ENCODE measurements at places on chromosomes 1 and 21. TPM values are rescaled to one million over a fixed set of nuclear protein-coding genes. Genes with fewer than 3 reads are reported as not detected.

Gene GJA8
- total RNA-seq, result not detected

Gene KRTAP7-1
- total RNA-seq, result not detected

- no peak for DNase-seq
These were observed 463 bp downstream of the PRPF3 start for GRCh38 chr1:150321826-150322166.

DNA sequence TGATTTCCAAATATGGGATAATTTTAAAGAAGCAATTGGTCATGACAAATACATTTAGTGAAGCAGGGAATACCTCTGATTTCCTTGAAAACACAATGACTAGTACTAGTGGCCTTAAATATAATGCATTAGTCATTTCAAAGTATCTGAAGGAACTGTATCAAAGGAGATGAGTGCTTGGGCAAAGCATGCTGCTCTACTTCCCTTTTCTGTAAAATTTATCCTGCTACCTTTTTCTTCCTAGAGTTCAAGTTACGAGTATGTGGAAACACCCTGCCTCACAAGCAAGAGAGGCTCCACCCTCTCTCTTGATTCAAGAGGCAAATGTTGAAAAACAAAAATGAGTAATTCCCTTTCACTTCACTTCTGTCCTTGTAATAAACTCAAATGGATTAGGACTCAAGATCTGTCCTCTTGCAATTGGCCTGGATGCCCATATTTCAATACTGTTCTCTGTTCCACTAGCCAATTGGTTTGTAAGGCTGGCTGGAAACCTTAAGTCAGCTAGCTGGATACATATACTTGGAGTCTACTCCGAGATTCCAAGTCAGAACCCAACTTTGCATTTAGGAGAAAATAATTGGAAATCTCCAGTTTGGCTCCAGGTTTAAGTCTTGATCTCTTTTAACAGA lies 92.5 kb downstream of the CDC42BPA start:
- DNase-seq, result peak; percentile 57

DNA sequence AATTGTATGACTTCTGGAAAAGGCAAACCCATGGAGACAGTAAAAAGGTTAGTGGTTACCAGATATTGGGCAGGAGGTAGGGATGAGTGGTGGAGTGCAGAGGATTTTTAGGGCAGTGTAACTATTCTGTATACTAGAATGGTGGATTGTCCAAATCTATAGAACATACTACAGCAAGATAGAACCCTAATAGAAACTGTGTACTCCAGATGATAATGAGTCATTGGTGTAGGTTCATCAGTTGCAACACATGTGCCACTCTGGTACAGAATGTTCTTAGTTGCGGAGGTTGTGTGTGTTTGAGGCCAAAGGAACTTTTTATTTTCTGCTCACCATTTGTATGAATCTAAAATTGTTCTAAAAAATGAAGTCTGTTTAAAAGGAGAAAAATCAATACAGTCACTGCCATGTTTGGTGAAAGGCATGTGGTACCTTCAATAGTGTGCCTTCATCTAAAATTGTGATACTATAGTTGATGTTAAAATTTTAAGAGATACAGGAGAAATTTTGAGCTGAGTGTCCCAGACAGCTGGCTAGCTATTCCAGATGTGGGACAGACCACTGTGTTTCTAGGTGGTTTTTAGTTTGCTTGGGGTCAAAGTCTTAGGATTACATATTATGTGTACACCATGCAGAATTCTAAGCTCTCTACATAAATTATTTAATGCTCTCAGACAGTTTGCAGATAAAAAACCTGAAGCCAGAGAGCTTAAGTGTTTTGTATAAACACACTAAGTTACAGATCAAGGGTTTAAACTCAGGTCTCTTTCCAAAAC lies 150.5 kb downstream of the RPS6KC1 start:
- no peak for DNase-seq

All from kidney epithelial cell (primary cell).